ENCODE measurements at places on chromosomes 5 and 9. TPM values are rescaled to one million over a fixed set of nuclear protein-coding genes. Genes with fewer than 3 reads are reported as not detected.

Gene SPINK7
- total RNA-seq, result not detected

Gene C9orf152
- total RNA-seq, result not detected

Gene EGFL7
- 0.70 TPM for total RNA-seq

Gene EIF4E1B
- total RNA-seq, result not detected

Gene HTR4
- not detected for total RNA-seq

Measured in activated CD8-positive, alpha-beta memory T cell treated with anti-CD3 and anti-CD28 coated beads for 36 hours (primary cell).